ENCODE measurements at places on chromosomes 1 and 21.

DNA sequence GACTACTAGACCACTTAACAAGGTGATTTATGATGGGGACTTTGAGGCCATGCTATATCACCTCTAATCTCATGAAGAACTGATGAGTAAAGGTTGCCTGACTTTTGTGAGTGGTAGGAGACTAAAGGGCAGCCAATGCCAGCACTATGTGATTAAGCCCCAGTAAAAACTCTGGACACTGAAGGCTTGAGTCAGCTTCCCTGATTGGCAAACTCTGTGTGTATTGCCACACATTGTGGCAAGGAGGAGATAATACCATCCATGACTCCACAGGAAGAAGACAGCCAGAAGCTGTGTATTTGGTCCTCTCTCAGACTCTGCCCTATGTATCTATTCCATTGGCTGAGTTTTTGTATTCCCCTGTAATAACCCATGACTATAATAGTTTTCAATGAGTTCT is 413.3 kb upstream of the ZRANB2 start:
- DNase-seq = no peak

GRCh38 chr1:29675481-29676263 is 439.4 kb downstream of the PTPRU start:
- peak; percentile 19 for DNase-seq

DNA sequence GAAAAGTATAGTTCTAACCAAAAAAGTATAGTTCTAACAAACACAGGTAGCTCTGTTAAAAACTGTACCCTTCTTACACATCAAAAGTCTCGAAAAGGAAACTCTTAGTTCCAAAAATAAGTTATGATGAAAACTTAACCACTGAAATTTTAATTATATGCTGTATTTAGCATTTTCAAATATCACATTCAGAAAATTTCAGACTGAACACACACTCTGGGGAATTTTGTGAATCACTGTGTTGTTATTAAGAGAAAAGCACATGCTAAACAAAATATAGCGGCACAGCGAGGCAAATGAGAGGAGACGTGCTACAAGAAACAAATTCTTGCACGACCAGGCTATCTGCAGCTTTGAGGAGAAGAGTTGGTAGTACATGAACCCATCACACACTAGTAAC is 30.4 kb downstream of the VAV3 start:
- DNase-seq = no peak

- DNase-seq = no peak
These were observed 1.5 kb downstream of the ZNF691 start for GRCh38 chr1:42847721-42848460.

GRCh38 chr21:20086508-20086907 is 911.7 kb upstream of the NCAM2 start:
- no peak for DNase-seq

DNA sequence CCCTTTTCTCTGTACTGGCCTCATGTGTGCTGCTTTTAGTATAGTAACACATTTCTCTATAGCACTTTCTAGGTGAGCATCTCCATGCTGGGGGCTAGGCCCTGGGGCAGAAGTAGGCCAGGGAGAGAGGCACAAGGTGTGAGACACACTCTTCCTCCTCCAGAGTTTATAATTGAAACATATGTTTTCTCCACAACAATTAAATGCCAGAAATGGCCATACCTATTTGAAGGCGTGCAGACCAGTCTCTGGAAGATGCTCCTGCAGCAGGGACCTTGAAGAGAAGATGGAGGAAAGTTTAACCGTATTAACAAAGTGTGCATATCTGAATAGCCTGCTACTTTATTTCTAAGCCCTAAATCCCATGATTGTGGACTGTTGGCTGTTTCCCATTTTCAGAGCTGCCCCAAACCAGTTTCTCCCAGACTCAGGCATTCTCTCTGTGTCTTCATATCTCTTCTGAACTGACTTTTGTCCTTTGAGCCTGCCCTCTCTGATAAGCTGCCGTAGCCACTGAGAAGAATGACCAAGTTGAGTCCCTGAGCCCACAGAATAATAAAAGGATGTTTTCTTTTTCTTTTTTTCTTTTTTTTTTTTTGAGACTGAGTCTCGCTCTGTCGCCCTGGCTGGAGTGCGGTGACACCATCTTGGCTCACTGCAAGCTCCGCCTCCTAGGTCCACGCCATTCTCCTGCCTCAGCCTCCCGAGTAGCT is 81.3 kb downstream of the LRRC8D start:
- no peak for DNase-seq

GRCh38 chr1:65247419-65248359 is 61.7 kb upstream of the DNAJC6 start:
- DNase-seq = peak; percentile 28

DNA sequence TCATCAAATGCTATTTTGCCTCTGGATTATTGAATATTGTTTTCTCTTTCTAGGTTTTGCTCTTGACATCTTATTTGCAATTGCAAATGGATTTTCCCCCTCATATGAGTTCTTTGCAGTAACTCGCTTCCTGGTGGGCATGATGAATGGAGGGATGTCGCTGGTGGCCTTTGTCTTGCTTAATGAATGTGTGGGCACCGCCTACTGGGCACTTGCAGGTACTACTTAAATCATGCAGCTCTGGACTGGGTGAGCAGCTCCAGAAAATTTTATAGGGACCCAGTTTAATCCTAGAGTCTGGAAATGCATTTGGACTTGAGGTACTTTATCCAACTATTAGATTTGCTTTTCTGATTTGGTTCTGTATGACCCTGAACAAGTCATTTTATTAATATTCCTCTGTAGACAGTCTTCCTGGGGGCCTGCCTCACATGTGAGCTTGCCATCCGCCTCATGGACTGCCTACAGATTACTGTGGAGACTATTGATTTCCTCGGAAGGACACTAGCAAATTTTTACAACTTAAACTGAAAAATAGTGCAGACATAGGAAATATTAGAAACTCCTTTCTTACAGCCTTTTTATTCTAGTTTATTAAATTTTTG is 44.5 kb downstream of the SLC22A15 start:
- DNase-seq = peak; percentile 51

DNA sequence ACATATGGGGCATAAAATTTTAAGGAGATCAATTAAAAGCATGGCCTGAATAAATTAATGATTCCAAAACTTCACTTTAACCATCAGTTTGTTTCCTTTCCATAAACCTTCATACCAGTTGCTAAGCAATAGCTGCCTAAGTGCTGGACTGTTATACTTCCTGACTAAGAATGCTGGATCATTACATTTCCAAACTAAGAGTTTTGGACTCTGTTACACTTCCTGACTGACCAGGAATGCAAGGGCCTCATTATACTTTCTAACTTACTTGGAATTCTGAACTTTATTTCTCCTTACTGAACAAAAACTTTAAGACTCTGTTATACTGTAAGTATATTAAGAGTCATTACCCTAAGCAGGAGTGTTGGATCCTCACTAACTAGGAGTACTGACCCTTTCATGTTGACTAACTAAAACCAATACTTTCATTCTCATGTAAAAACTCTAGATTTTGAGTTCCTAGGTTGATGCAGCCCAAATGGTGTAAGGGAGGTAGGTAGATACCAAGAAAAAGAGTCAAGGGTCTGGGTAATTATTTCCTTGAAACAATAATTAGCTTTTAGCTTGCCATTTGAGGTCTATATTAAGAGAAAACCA is 118.2 kb downstream of the FAF1 start:
- peak; percentile 54 for DNase-seq

Data from lung (tissue), 17 donors.